Activated T-helper 17 cell treated with anti-CD3 and anti-CD28 coated beads, Interleukin-2, amount 50 U/mL, for 72 hours (primary cell): ENCODE measurements at places on chromosomes 7 and 10.

DNA sequence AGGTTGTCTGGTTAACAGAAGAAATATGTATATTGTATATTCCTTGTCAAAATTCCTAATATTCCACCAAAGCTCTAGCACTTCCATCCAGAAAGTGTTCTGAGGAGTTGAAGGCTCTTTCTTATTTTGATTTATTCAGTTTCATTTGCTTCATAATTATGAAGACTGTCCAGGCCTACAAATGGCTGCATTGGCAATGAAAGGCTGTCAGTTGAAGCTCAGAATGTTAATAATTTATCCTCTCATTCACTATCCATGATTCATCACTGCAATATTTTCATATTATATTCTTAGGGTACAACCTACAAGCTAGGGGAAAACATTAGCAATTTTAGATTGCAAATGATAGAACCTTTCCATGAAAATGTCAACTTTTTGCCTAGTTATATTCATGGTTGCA, 57.3 kb downstream of the ARID5B start:
- no peak for ATAC-seq

DNA sequence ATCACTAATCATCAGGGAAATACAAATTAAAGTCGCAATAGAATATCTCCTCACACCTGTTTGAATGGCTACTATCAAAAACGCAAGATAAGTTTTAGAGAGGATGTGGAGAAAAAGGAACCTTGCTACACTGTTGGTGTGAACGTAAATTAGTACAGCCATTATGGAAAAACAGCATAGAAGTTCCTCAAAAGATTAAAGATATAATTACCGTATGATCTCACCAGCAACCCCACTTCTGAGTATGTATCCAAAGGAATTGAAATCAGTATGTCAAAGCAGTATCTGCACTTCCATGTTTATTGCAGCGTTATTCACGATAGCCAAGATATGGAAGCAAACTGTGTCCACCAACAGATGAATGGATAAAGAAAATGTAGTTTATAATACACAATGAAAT, 164.4 kb downstream of the ZNF365 start:
- ATAC-seq: no peak

DNA sequence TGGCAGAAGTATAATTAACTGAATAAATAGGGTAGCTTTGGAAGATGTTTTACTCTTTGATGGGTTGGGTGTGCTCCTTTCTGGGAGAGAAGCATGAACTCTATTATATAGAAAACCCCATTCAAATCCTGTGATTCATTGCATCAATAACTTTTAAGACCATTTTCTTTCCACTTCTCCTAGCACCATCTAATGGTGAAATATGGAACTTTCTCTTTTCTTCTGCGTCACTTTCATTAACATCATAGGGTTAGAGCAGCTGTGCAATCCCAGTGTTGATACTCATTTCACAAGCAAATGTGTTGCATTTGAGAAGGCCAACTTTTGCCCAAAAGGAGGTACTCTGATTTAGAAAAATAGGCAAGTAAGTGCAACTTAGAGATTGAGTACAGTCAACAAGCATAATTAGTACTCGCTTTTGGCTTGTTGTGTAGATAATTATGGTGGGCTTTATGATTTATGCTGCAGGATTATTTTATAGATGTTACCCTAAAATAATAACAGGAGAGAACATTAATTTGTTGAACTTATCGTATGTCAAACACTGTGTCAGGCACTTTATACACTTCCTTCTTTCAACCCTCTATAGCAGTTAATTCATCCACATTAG, 92.9 kb downstream of the CPED1 start:
- peak; percentile 73 for ATAC-seq

GRCh38 chr10:32103721-32104120, 47.5 kb upstream of the KIF5B start:
- ATAC-seq: no peak
